A549 treated with Hydrocortisone at 1 μM for 4 hours (cell line): ENCODE measurements at places on chromosomes 6 and 20. TPM values are rescaled to one million over a fixed set of nuclear protein-coding genes. Genes with fewer than 3 reads are reported as not detected.

The C6orf52 gene
- total RNA-seq: 1.5 to 2.7 TPM (median 2.1 TPM) in 5 replicates

The CRIP3 gene
- total RNA-seq: 0.31 to 0.45 TPM (median 0.37 TPM) in 4 of 5 replicates, not detected in the other

The TGIF2 gene
- total RNA-seq: 2.9 to 4.4 TPM (median 4.0 TPM) in 5 replicates

The CLDN20 gene
- total RNA-seq: not detected in 5 replicates

The SLC22A2 gene
- 0.05 to 0.18 TPM (median 0.05 TPM) in 3 of 5 replicates, not detected in the others for total RNA-seq

The LINC00237 gene
- total RNA-seq: not detected in 5 replicates

The PHACTR1 gene
- total RNA-seq: 0.07 TPM in 1 of 5 replicates, not detected in the others

The ELOVL2 gene
- total RNA-seq: 5.3 to 6.9 TPM (median 6.5 TPM) in 5 replicates

The CCN2 gene
- 108 to 197 TPM (median 152 TPM) in 5 replicates for total RNA-seq

The KIF3B gene
- 20.9 to 30.3 TPM (median 24.6 TPM) in 5 replicates for total RNA-seq

The CFAP206 gene
- 0.06 to 0.79 TPM (median 0.47 TPM) in 5 replicates for total RNA-seq

The F13A1 gene
- not detected in 5 replicates for total RNA-seq

The TMEM244 gene
- not detected in 5 replicates for total RNA-seq

The KIF6 gene
- total RNA-seq: 0.07 to 0.22 TPM (median 0.17 TPM) in 5 replicates

The CPXM1 gene
- total RNA-seq: 0.06 TPM in 1 of 5 replicates, not detected in the others

The MOXD1 gene
- 1.3 to 2.7 TPM (median 1.5 TPM) in 5 replicates for total RNA-seq

The OLIG3 gene
- total RNA-seq: not detected in 5 replicates

The PKIB gene
- 0.59 to 0.75 TPM (median 0.73 TPM) in 5 replicates for total RNA-seq

The CYP39A1 gene
- 0.05 TPM in 1 of 5 replicates, not detected in the others for total RNA-seq

The TRIM10 gene
- total RNA-seq: not detected in 5 replicates

The MROH8 gene
- 0.71 to 1.5 TPM (median 1.3 TPM) in 5 replicates for total RNA-seq

The ULBP3 gene
- total RNA-seq: 2.5 to 4.9 TPM (median 3.4 TPM) in 5 replicates

The SLC22A7 gene
- not detected in 5 replicates for total RNA-seq

The ENPP1 gene
- 1.2 to 1.6 TPM (median 1.6 TPM) in 5 replicates for total RNA-seq

The CCND3 gene
- total RNA-seq: 121 to 173 TPM (median 155 TPM) in 5 replicates

The ZNF292 gene
- total RNA-seq: 1.9 to 4.7 TPM (median 2.8 TPM) in 5 replicates

The ADGRF4 gene
- 12.7 to 16.6 TPM (median 15.6 TPM) in 5 replicates for total RNA-seq

The NRSN1 gene
- not detected in 5 replicates for total RNA-seq

The PRKN gene
- 0.03 to 0.08 TPM in 2 of 5 replicates, not detected in the others for total RNA-seq

The MSH5 gene
- total RNA-seq: 10.7 to 15.7 TPM (median 13.4 TPM) in 5 replicates

The SMOC2 gene
- 0.02 to 0.05 TPM (median 0.03 TPM) in 3 of 5 replicates, not detected in the others for total RNA-seq

The TRIM27 gene
- total RNA-seq: 41.1 to 46.7 TPM (median 43.0 TPM) in 5 replicates

The OPRM1 gene
- not detected in 5 replicates for total RNA-seq

The MAS1 gene
- total RNA-seq: not detected in 5 replicates

The TREM2 gene
- 0.10 to 0.13 TPM in 2 of 5 replicates, not detected in the others for total RNA-seq

The TFAP2C gene
- 11.2 to 14.7 TPM (median 13.3 TPM) in 5 replicates for total RNA-seq

The SOX18 gene
- 1.3 to 2.7 TPM (median 2.3 TPM) in 5 replicates for total RNA-seq

The TREM1 gene
- total RNA-seq: 0.10 to 0.25 TPM (median 0.13 TPM) in 3 of 5 replicates, not detected in the others

The PPP1R14C gene
- 2.4 to 3.4 TPM (median 2.8 TPM) in 5 replicates for total RNA-seq

The PERP gene
- total RNA-seq: 72.2 to 78.3 TPM (median 77.8 TPM) in 5 replicates
